ENCODE measurements at places on chromosomes 12 and 14.

DNA sequence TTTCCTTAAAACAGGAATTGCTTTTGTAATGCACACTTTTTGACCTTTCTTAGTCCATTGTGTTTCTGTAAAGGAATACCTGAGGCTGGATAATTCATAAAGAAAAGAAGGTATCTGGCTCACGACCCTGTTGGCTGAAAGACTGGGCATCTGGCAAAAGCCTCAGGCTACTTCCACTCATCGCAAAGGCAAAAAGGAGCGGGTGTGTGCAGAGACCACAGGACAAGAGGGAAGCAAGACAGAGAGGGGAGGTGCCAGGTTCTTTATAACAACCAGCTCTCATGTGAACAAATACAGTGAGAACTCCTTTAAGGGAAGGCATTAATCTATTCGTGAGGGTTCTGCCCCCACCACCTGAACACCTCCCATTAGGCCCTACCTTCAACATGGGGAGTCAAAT lies 182.1 kb downstream of the C12orf50 start:
- DNase-seq, result no peak

- DNase-seq, result no peak
Measured at GRCh38 chr14:67409461-67409860, 2.5 kb downstream of the PLEK2 start.

GRCh38 chr12:14399871-14400270 lies 34.4 kb downstream of the ATF7IP start:
- no peak for DNase-seq

- DNase-seq, result no peak
Measured at GRCh38 chr12:102372087-102372486, 108.3 kb downstream of the IGF1 start.

DNA sequence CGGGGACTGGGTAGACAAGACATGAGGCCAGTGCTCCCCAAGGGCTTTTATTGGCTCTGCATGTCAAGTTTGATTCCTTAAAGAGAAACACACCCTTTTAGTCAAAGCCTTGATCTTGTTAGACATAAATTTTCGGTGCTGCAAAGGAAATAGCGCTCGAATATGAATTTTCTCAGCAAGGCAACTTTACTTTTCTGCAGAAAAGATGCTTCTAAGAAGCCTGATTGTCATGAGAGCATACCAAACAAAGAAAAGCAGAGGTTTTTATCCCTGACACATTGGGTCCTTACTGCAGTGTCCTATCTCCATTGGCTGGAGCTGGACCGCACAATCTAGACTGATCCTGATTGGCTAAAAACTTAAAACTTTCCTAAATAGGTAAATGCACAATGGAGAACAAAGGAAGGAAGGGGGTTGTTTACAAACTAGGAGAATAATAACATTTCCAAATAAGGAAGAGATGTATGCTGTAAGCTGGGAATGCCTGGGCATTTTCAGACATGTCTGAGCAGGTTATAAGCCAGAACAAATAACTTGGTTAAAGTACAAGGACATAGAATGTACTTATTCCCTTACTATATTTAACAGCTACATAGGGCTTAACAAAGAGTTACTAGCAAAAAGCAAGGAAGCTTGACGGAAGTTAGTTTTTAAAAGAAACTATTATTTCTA lies 17.2 kb downstream of the TXNRD1 start:
- DNase-seq, result no peak

All from omental fat pad (tissue), 4 donors.